ENCODE measurements at places on chromosomes 16 and 17. TPM values are rescaled to one million over a fixed set of nuclear protein-coding genes. Genes with fewer than 3 reads are reported as not detected.

Gene TSEN54
- polyA plus RNA-seq: 8.8 TPM

Gene HS3ST3A1
- polyA plus RNA-seq: 0.33 TPM

Gene RNF43
- 1.1 TPM for polyA plus RNA-seq

Gene CES5A
- polyA plus RNA-seq: not detected

Gene SCARF1
- polyA plus RNA-seq: 0.63 TPM

Gene UBN1
- 8.1 TPM for polyA plus RNA-seq

Gene FSCN2
- 1.3 TPM for polyA plus RNA-seq

Gene KRT27
- not detected for polyA plus RNA-seq

Gene MYADML2
- polyA plus RNA-seq: not detected

Gene CCL16
- polyA plus RNA-seq: not detected

Gene PRAC1
- polyA plus RNA-seq: 14.0 TPM
